NCI-H2107 (cell line): ENCODE measurements at places on chromosomes 2 and 18.

DNA sequence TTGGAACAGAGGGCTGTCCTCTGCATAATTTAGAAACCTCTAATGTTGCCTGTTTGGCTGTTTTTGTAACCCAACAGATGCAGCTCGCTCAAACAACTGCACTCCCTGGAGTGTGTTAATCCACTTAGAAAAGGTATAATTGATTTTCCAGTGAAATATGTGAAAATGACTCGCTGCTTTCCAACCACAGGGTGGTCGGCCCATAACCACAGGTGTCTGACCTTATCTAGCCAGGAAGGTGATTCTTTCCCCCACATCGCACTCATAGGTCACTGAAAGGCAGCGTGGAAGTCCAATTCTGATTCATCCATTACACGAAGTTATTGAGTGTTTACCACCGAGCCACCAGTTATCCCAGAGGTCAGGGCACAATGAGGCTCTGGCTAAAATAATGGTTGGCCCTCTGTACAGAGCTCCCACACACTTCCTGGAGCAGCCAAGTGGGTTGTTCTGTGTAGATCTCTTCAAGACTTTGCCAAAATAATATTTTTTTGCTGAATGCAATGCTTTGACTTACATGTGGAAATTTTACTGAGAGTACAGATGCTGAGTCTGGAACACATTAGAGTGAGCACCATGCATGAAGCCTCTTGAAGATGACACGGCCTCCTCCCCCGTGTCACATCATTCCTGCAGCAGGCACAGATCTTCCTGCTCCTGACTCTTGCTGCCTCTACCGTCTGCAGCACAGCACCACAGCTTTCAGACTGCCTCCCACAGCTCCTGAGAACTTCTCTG lies 396.2 kb downstream of the ZNF516 start:
- DNase-seq = no peak

DNA sequence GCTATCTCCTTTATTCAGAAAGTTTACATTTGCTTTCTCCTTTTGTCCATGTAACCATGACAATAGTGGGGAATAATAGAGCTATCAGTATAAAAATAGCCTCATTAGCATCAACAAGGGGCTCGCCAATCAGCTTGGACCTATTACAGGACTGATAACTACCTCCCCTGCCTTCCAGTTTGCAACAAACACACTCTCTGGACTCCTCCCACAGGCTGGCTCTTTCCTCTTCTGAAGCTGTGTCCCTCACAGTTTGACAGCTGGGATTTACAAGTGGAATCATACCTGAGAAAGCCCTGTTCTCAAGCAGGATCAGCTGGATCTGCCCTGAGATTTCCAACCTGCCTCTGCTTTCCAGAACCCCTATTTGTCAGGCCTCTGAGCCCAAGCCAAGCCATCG lies 162.5 kb downstream of the GRB14 start:
- DNase-seq = no peak

DNA sequence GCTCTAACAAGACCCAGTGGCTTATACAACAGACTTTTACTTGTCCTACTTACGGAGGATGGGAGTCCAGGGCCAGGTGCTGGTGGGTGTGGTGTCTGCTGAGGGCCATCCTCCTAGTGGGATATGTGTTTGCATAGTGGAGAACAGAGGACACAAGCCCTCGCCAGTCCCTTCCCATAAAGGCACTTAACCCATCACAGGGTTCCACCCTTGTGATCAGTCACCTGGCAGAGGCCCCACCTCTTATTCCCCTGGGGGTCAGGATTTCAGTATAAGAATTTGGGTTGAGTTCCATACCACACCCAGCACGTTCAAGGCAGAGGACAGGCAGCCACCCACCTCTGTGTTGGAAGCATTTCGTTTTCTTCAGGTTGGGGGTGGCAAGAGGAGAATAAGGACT lies 259.0 kb downstream of the AGAP1 start:
- no peak for DNase-seq

DNA sequence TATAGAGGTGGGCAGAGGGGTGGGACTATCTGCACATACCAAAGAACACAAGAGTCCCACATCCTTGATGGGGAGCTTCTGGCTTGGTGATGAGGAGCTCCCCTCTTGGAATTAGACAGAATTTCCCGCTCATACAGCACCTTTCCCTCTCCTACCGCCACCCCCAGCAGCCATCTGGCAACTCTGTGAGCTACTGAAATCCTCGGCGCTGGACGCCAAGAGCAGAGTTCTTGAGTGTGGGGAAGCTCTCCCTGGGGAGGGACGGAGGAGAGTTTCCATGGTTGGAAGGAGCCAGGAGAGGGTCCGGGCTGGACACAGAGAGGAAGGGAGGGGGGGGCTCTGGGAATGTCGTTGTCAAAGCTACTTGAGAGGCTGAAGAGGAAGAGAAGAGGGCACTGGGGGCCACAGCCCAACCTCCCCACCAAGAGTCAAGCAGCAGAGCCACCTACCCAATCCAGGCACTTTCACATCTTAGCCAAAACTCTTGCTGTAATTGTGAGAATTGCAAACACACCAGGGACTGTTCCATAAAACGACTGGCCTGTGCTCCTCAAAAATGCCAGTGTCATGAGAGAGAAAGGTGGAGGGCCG lies 89.4 kb upstream of the MCFD2 start:
- DNase-seq = no peak

GRCh38 chr18:5253910-5254309 lies 41.6 kb downstream of the ZBTB14 start:
- DNase-seq = no peak

DNA sequence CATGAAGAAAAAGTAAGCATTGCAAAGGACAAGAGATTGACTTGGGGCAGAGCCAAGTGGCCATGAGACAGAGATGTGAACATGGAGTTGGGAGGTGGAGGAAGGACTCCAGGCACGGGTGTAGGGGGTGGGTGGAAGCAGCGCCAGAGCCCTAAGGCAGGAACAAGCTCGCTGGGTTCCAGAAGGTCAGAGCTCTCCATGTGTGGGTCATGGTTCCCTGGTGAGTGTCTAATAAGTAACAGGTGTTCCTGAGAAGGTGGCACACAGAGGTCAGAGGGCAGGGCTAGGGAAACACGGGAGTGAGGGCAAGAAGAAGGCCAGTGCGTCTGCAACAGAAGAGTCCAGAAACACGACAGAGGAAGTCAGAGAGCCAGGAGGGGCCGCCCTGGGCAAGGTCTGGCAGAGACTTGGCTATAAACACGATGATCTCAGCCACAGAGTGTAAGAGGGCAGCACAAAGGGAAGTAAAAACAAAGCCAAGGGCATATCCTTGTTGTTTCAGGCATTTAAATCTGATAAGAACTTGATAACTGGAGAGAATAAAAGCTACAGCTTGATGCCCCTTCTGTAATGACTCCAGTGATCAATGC lies 260.8 kb downstream of the TGIF1 start:
- no peak for DNase-seq

GRCh38 chr2:47177043-47177565 lies 22.0 kb upstream of the STPG4 start:
- DNase-seq = no peak

DNA sequence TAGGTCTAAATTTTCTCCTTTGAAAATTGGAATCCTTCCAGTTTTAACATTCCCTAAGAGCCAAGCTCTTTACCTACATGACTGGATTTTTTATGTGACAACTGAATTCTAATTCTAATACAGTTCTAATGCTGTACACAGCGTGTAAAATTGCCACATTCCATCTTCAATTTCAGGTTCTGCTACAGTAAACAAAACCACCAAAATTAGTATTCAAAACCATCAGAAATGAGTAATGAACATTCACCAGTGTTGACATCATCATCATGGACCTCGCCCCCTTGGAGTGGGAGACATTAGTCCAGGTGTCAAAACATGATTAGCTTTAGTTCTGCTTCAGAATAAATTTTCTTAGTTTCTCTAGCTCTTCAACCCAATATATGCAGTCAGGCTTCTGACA lies 133.6 kb downstream of the MBD2 start:
- no peak for DNase-seq

GRCh38 chr18:12336887-12337286 lies 28.8 kb downstream of the TUBB6 start:
- no peak for DNase-seq

- no peak for DNase-seq
Observed at GRCh38 chr18:50751947-50752346, 67.9 kb downstream of the MRO start.

GRCh38 chr2:27959496-27959895 lies 69.0 kb downstream of the BABAM2 start:
- DNase-seq = no peak
